ENCODE measurements at places on chromosomes 2 and 18.

GRCh38 chr18:10912790-10913545, 236.4 kb downstream of the PIEZO2 start:
- no peak for DNase-seq

DNA sequence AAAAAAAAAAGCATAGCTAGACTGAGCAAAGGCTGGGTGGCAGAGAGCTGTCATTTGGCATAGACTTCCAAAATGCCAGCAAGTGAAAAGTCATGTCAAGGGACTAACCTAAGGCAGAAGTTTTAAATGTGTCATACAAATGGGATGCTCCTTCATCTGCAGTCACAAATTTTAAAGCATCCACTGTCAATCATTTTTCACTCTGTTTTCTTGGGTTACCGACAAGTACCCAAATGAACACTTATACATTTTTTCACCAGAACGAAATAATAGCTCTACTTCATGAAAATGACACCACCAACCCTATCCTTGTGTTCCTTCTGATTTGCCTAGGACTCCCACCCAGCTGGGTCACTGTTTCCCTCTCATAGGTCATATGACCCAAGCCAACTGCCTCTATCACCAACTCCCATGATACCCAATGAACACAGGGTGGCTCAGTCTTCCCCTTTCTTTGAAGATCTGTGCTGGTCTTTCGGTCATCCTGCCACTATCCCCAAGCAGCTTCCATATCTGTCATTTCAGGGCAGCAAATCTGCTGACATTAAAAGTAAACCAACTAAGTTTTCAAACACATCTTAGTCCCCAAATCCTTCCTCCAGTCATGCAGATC, 21.5 kb downstream of the KLF7 start:
- DNase-seq = no peak

DNA sequence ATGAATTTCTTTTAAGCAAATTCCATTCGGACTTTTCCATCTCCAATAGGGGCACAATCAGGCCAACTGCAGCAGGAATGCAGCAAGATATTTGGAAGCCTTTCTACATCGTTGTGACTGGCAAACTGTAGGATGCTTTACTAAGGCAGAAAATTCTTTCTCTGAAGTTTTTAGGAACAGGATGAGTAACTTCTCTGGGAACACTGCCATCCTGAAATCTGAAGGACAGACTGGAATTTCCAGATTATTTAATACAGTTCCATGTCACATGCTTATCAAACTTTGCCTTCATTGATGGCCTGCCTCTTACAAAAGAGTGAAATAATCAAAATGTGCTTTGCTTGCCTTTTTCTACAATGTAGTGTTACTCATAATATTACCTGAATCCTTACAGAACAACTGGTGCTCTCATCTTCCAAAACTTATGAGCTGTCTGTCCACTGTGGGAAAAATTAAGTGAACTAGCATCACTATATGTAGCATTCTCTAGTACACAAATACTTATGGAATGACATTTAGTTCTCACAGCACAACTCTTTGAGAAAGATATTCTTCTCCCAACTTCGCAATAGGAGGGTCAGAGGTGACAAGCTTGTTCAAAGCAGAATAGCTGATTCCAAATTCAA, 32.0 kb upstream of the MAP2 start:
- no peak for DNase-seq

DNA sequence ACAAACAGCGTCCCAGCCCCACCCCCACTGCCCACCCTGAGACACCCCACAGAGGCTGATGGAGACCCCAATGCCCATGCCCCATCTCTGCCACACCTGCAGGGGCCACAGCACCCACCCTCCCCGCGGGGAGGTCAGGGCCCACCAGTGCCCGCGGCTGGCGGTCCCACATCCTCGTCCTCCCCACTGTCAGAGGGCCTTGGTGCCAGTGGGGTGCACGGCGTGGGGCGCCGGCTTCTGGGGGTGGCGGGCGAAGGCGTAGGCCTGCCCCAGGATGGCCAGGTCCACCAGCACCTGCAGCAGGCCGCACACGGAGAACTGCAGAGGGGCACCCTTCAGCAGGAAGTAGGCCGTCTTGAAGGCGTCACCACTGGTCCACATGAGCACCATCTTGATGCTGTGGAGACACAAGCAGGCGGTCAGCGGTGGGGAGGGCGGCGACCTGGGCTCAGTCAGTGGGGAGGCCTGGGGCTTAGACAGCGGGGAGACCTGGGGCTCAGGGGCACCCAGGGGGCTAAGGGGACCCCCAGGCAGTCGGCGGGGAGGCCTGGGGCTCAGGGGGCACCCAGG, 47.6 kb downstream of the SLC66A2 start:
- no peak for DNase-seq

- peak; percentile 59 for DNase-seq
Observed at GRCh38 chr2:172440795-172441194, 13.4 kb downstream of the ITGA6 start.

- DNase-seq = no peak
Observed at GRCh38 chr2:23589739-23590138, 204.8 kb downstream of the KLHL29 start.

GRCh38 chr2:113219889-113220641, 46.3 kb downstream of the PSD4 start:
- peak; percentile 17 for DNase-seq

DNA sequence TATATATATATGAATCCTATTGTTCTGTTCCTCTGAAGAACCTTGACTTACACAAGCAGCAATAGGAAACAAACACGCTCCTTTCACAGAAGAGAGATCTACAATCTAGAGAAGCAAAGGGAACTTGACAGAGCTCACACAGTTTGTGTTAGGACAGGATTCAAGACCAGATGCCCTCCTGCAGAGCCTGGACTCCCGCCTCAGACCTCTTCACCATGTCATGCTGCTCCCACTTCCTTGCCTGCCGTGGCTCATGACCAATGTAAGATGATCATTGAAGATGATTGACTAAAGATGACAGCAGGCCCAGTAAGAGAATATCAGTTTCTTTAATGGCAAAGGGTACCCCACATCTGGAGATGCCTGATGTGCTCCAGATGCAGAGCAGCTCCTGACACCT, 111.2 kb upstream of the AGAP1 start:
- no peak for DNase-seq

DNA sequence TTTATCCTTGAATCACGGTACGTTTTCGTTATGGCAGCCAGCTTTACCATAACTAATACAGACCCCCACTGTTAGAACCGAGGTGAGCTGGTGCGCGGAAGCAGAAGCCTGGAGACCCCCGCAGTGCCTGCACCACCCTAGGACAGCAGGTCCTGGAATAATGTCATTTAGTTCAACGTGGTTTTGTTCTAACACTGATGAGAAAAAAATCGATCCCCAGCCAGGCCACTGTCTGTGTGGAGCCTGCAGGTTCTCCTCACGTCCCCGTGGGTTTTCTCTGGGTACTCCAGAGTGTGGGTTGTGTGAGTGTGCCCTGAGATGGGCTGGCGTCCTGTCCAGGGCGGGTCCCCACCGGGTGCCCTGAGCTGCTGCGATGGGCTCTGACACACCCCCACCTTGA, 69.9 kb upstream of the ST3GAL5 start:
- DNase-seq = no peak

DNA sequence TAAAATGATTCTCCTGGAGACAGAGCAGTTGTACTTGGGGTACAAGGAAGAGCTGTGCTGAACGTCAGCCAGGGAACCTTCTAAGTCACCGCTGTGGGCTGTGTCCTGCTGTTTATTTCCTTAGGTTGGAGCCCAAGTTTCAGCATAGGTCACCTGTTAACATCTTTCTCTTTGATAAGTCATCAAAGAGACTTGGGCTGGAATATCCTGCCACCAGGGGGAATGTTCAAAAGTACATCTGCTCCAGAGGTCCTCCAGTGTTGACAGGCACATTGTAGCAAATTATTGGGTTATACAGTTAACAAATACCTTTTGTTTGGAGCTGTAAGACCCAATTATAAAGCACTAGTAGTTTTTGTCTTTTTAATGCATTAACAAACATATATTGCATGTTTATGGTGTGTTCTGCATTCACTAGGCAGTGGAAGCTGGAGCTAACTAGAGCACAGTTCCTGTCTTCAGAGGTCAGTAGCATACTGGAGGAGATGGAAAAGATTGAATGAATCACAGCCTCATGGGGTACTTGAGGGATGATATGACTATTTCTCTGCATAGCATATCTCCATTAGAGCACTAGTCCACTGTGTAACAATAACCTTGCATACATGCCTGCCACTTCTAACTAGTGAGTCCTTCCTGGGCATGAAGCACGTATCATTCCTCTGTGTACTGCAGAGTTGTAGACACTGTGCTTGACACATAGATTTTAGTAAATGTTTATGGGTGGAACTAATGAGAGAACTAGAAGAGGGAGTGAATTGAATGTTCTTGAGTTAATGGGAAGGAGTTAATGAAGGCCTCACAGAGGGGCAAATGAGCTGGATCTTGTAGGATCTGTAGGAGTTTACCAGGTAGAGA, 182.1 kb downstream of the AGAP1 start:
- DNase-seq = no peak

DNA sequence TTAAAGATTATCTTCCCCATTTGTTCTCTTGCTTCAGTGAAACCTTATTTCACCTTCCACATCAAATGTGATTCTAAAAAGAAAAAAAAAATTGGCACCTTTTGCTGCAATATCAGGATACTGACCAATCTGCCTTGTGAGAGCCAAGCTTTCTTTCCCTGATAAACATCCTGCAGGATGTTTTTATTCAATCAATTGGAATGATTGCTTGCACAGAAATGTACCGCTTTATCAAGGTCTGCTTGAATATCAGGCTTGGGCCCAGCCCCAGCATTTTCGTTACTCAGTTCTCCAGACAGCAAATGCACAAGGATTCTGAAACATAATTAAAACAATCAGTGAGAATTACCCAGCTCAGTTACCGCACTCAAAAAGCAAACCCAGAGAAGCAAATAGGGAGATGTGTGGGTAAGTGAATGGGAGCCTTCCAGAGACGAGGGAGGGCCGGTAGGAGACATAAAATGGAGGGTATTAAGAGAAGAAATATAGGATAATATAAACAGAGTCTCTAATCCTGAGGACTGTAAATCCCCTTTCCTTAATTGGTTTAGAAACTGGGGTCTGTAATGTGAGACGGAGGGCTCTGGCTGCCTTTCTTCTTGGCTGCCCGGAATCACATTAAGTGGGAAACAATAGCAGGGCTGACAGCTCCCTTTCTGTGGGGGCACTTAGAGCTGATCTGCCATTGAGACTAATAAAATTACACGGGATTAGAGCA, 291.8 kb downstream of the ICOS start:
- no peak for DNase-seq

- DNase-seq = no peak
Observed at GRCh38 chr2:62928015-62928414, 122.6 kb upstream of the OTX1 start.

DNA sequence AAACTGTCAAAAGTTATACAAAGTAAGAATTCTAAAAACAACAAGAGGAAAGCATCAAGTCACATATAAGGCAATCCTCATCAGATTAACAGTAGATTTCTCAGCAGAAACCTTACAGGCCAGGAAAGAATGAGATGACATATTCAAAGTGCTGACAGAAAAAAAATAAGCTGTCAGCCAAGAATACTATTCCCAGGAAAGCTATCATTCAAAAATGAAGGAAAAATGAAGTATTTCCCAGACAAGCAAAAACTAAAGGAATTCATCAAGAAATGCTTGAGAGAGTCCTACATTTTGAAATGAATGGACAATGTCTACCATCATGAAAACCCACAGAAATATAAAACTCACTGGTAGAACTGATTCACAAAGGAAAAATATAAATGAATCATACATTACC, 268.9 kb upstream of the OSR1 start:
- DNase-seq = no peak

DNA sequence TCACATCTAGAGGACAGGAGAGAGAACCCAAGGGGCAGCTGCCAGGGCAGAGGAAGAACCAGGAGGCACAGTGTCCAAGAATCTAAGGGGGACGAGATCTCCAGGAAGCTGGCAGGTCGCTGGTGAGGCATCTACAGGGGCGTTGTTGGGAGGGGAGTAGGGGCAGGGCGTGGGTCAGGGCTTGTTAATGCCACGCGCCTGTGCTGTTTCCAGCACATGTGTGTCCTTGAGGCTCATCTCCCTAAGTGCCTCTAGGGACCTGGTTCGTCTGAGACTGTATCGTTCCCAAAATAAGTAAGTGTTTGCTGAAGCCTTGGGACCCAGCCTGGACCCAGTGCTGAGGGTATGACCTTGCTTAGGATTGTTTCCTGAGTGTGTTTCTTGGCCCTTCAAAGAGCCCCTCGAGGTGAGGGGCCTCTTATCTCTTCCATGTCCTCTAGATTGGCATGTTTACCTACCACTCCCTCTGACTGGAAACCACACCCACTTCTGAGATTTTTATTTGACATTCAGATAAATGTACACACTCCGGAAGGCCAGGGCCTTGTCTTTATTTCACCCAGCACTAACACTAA, 22.2 kb downstream of the HK2 start:
- DNase-seq = no peak

All from PC-9 (cell line).